ENCODE measurements at places on chromosomes 7 and 10.
A peak's percentile ranks its signal among the peaks of the same experiment; 100 is the strongest.

DNA sequence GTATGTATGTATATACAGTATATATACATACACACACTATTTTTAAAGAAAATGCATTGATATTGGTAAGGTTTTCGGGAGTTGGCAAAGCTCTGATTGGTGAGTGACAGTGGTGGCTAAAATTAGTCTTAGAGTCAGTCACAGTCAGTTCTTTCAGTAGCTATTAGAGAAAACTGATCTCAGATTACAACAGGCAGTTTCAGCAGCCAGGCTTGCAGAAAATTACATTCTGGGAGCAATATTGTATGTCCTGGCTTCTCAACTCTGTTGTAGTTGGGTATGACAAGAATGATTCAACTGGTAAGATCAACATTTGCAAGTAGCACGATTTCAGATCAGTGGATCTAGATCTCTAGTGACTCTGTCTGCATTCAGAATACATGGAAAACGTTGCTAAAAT is 897.9 kb upstream of the AUTS2 start:
- DNase-seq: peak; percentile 25

GRCh38 chr7:107486041-107486440 is 16.2 kb downstream of the GPR22 start:
- DNase-seq: no peak

GRCh38 chr7:7568553-7568952 is 1.9 kb downstream of the MIOS start:
- DNase-seq: no peak

DNA sequence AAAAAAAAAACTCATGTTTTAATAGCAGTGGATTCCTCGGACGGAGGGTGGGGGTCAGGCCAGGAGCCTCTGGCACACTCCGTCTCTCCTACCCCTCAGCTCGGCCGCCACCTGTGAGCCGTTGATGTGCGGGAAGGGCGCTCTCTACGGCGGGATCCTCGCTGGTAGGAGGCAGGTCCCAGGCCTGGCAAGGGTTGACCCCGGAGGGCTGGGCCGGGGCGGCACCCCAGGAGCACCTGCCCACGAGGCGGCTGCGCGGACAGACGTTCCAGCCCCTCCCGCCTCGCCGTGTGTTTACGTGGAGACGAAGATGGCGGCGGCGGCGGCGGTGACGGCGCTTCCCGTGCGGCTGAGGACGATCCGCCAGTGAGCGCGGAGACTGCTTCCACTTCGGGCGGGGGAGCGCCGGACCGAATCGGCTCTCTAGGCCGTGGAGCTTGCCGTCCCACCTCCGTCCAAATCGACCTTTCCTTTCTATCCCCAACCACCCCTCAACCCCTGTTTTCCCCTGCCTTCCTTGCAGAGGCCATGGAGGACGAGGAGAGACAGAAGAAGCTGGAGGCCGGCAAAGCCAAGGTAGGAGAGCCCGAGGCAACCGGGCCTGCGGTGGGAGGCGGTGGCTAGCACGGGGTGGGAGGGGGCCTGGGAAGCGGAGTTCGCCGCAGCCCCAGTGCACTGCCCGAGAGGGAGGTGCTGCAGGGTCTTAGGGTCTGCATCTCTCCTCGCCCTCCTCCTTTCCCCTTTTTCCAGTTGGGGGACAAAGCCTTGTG is at the start of gene AKAP9:
Gene AKAP9, plus strand, starts transcription at position 291 of the 770 bp plus-strand sequence. Its CDS starts 238 bp downstream, at position 529.
- DNase-seq: peak; percentile 68

GRCh38 chr10:124364674-124365073 is 54.0 kb downstream of the OAT start:
- no peak for DNase-seq

- DNase-seq: no peak
Observed at GRCh38 chr7:131124867-131125266, 202.8 kb upstream of the MKLN1 start.

- no peak for DNase-seq
Observed at GRCh38 chr10:15764892-15765454, 45.3 kb upstream of the ITGA8 start.

DNA sequence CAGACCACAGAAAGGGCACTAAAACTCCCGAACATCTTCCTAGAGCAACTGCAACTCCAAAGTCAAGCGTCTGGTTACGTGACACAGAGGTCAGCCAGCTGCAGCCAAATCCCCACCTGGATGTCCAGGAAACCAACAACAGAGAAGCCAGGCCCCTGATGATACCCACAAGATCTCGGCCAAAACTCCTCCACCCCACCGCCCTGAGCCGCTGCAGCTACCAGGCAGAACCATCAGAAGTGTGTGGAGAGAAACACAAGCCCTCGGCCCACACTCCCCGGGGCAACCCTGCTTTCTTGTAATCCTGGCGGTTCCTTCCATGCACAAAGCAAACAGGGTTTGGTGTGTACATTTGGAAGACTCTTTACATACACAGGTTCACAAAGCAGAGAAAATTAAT is 8.7 kb downstream of the CHST15 start:
- no peak for DNase-seq

- no peak for DNase-seq
Observed at GRCh38 chr7:74176555-74176954, 2.4 kb downstream of the EIF4H start.

DNA sequence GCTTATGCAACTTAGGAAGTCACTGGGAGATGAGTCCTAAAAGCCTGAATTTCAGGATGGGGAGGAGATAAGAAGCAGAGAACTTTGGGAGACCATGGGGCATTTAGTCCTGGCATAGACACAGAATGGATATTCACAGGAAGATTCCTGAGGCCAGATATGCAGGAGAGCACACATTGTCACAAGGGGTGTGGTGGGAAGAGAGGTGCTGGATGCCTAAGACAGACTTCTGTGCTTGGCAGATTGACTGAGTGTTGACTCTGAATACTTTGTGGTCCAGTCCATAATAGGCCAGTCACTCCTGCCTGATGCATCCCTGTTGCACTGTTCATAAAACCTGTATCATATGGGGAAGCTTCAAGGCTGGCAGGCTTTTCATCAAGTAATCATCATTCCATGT is 18.5 kb downstream of the SRI start:
- no peak for DNase-seq

DNA sequence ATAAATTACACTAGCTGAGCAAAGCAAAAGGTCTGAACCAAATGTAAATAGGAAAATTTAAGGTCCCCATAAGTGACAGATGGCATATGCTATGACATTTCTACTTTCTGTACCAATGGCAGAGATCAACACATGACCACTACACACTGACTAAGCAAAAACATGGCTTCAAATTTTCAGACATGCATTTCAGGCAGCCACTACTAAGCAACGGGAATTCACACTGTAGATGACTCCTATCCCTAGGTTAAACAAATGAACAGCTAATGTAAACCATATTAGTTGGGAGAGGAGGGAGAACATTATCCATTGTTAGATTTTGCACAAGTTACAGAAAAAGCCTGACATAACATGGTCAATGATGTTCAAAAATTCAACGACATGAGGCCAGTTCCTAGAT is 11.4 kb upstream of the KIF20B start:
- DNase-seq: no peak

DNA sequence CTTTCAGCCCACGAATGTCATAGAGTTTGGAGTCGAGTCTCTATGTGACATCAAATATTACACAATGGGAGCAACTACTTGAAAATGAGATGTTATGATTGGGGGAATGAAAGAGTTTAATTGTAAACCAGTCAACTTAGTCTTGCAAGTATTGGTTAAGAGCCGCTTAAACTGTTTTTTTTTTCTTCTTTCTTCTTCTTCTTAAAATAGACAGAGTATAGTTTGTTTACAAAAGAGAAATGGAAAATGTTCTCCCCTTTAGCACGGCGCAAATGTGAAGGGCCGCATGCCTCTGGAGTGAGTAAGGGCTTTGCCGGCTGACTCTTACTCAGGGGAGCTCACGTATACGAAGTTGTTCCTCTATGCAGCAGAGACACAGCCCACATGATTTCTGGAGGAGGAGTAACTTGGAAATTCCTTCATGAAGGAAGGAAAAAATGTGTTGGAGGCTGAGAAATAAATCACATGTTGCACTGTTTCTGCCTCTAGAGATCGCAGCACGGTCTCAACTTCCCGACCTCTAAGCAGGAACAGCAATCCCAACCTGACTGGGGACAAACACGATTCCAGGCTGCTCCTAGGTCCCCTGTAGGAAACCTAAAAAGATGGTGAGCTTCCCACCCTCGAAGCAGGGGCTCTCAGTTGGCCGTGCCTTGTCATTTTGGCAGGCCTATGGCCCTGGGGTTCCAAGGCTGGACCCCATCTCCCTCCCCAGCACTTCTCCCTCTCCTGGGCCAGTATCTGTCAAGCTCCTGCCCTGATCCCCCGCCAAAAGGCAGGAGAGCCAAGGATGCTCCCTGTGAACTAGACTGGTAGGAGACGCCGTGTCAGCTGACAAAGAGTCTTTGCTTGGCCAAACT is 44.8 kb downstream of the MYOF start:
- peak; percentile 96 for DNase-seq

- DNase-seq: no peak
Observed at GRCh38 chr10:133461027-133461426, 7.3 kb downstream of the SCART1 start.

DNA sequence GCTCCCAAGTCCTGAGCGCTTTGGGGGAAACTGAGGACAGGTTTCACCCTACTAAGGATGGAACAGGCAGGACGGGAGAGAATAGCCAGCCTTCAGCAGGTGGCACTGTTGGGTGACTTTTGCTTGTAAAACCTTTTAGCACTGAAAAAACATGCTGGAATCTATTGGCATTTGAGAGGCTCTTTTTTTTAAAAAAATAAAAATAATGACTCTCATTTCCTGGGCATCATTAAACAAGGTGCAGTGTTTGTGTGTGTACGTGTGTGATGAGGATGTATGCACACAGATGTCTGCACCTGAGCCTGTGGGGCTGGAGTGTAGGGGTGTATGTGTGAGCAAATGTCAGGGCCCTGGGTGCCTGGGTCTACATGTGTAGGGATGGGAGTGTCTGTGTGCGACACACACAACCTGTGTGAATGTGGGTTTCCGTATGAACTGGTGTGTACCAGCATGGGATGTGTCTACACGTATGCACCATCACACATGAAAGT is 177.9 kb downstream of the RPS24 start:
- DNase-seq: peak; percentile 29

DNA sequence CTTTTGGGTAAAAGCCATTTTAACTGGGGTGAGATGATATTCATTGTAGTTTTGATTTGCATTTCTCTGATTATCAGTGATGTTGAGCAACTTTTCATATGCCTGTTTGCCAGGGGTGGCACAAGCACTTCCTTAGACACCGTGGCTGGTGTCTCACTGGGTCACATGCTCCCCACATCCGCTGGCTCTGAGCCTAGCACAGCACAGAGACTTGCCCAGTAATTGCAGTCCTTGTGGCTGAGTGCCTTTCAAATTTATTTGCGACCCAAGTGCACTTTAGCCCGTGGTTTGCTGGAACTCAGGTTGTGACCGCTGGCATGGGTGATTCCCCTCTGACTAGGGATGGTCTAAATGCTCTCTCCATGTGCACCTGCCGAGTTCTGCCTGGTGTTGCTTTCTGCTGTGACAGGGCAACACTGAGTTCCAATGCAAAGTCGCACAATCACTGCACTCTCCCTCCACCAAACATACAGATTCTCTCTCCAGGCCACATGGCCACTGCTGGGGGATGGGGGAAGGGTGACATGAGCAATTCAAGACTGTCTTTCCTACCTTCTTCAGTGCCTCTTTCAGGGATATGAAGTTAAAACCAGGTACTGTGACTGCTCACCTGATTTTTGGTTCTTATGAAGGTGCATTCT is 66.5 kb downstream of the ZNF277 start:
- DNase-seq: no peak

DNA sequence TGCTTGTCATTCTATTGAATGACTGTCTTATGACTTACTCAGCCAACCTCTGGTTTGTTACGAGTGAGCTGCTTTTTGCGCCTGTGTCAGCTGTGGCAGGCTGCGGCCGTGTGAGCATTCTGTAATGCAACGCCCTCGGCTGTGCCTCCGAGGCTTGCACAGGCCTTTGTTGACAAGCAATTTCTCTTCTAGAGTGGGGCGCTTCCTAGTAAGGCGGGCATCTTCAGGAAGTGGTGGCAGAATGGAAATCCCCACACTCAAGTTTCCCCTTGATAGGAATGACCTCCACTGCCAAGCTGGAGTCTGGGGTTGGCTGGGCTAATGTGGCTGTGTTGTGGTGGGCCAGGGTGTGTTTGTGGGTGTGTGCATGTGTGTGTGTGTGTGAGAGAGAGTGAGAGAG is 20.2 kb upstream of the TMEM178B start:
- no peak for DNase-seq

DNA sequence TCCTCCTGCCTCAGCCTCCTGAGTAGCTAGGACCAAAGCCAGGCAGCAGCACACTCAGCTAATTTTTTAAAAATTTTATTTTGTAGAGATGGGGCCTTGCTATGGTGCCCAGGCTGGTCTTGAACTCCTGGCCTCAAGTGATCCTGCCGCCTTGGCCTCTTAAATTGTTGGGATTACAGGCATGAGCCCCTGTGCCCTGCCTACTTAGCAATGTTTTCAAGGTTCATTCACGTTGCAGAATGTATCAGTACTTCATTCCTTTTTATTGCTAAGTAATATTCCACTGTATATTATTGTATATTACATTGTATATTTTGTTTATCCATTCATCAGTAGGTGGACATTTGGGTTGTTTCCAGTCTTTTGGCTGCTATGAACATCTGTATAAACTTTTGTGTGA is 44.2 kb downstream of the PUS7 start:
- DNase-seq: no peak

DNA sequence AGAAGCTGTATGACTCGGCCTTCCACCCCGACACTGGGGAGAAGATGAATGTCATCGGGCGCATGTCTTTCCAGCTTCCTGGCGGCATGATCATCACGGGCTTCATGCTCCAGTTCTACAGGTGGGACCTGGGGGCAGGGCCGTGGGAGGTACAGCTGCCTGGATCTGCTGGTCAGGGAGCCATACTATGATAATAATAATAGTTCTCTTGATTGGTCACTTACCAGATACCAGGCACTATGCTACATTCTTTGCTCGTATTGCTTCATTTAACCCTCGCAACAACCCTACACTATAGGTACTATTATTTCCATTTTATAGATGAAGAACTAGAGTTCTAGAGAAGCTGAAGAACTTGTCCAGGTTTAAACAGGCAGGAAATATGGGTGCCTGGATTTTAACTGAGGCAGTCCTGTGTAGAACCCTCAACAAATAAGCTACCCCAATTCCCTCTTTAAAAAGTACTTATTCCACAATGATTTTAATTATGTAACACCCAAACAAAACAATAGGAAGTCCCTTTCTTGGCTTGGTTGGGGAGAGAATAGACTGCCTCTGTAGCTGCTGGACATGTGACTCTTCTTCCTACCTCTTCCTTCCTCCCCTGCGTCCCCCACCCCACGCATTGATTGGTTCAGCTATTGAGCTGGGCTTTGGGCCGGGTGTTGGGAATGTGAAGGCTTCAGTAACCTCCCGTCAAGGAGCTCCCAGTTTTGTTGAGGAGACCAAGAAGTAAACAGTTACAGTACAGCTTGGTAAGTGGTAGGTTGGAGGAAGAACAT is 12.8 kb downstream of the SFXN2 start:
- no peak for DNase-seq

- DNase-seq: no peak
Observed at GRCh38 chr7:24922099-24922773, 57.7 kb downstream of the OSBPL3 start.

- DNase-seq: no peak
Observed at GRCh38 chr10:131785121-131785460, 115.7 kb upstream of the PPP2R2D start.

All from brain microvascular endothelial cell (primary cell).